GOT3 (cell line): ENCODE measurements at places on chromosomes 12 and 14.

DNA sequence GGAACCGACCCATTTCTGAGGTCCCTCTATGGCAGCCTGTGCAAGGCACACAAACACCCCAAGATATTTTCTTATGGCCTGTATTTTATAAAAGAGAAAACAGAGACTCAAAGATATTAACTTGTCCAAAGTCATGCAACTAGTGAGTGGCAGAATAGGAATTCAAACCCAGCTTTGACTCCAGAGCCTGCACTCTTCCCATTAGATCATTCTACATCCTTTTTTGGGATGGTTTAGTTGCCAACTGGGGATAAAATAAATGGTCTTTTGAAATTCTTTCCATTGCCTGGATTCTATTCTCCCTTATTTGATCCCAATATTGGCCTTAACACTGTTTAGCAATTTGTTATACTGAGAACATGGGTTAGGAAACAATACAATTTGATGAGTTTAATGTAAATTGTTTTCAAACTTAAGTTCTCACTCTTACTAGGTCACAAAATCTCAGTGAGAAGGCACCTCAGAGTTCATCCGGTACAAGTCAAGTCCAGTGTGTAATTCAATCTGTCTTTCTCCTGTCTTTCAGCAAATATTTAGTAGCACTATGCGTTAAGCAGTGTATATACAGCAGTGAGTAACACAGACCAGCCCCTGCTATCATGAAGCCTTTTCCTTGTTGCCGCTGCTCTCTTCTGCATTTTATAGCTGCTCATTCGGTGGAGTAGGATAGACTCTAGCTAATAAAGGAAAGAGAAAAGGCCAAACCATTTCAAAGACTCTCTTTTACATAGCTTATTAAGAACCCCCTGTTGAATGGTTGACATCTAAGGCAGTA, 162.1 kb upstream of the IFNG-AS1 start:
- no peak for DNase-seq

GRCh38 chr14:93811020-93811419, 22.7 kb upstream of the PRIMA1 start:
- no peak for DNase-seq

DNA sequence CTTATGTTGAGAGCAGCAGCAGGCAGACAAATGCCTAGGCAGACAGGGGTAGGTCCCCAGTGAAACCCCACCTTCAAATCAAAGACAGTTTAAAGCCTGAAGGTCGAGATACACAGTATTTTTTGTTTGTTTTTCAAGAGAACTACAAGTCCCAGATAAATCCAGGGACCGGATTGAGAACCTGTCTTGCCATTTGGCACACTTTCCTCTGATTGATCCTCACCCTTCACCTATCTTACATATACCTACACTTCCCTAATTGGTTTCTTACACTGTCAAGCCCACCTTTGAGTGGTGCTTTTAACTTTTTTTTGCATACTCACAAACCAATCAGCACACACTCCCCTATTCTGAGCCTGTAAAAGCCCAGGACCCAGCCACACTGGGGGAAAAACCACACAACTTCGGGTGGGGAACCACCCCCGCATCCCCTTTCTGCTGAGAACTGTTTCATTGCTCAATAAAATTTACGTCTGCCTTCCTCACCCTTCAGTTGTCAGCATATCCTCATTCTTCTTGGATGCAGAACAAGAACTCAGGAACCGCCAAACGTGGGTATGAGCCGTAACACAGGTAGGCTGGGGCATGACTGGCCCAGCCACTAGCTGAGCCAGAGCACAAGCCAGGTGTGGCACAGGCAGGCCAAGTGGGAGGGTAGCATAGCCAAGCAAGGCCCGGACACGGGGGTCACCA, 11.1 kb downstream of the DICER1 start:
- no peak for DNase-seq

- DNase-seq = no peak
Measured at GRCh38 chr12:92432724-92433441, 269.9 kb upstream of the PLEKHG7 start.

GRCh38 chr12:76031081-76031413, 529 bp downstream of the PHLDA1 start:
- DNase-seq = no peak
